ENCODE measurements at places on chromosomes 7 and 10.

DNA sequence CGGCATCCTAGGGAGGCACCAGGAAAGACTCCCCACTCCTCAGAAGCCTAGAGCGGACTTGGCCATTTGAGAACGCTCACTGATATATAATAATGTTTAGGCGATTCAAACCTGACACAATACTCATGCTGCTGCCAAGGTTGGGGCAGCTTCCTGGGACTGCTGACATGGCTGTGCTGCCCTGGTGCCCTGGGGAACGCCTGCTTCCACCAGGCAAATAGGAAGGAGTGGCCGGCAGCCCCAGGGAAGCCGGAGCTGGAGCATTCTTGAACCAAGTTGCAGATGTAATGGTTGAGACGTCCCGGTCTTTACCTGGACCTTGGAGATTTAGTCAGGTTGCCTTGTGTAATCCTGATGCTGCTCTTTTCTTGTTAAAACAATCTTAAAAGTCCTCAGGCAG is 8.8 kb downstream of the GDF10 start:
- DNase-seq, result no peak

- no peak for DNase-seq
Observed at GRCh38 chr7:151246851-151247580, 1.5 kb downstream of the SMARCD3 start.

DNA sequence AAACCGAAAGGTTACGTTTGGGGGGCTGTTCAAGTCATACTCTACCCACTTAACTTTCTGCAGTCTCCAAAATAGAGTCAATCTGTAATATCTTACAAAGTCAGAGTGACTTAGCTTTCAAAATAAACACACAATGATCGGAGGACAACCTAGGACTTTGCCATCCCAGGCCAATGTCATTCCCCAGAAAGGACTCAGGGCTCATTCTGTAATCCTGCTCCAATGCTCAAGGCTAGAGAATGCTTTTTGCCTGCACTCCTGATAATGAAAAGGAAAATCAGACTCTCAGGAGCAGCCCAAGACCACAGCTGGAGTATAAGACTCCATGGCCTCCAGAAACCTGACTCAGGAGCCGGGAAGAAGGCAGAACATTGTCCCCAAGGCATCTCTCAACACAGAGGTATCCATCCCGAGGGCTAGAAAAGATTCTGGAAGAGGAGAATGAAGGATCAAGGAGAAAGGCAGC is 28.5 kb upstream of the ASCC1 start:
- DNase-seq, result no peak

DNA sequence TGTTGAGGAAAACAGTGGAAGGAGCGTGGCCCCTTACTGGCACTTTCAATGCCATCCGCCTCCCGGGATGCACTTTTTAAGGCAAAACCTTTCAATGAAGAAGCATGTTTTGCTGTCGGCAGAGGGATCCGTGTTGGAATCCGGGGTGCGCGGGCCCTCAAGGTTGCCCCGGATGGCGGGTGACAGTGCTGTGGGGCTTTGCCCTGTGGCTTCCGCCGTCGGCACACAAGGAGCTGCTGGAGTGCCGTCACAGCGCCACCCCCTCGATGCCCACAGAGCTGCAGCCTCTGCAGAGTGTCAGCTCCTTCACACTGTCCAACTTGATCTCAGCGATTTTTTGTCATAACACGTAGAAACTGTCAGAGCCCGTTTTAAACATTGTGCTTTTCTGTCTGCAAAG is 59.0 kb downstream of the NKX6-2 start:
- DNase-seq, result no peak

DNA sequence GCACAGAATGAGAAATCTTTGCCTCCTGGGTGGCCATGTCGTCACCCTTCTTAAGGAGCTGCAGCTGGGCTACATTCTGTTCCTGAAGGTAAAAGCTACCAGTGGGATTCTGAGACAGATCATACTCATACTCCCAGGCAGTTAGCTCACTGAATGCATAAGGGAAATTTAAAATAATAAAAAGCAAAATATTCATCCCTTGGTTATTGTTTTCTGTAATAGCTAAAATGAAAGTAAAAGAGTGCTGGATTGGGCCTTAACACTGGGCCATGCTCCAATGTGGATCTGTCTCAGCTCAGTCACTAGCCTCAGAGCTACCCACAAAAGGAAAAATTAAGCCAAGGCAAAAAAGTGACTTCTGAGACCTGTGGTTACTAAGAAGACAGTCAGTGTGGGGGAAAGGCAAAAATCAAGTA is 8.9 kb upstream of the DYNC2I1 start:
- no peak for DNase-seq

DNA sequence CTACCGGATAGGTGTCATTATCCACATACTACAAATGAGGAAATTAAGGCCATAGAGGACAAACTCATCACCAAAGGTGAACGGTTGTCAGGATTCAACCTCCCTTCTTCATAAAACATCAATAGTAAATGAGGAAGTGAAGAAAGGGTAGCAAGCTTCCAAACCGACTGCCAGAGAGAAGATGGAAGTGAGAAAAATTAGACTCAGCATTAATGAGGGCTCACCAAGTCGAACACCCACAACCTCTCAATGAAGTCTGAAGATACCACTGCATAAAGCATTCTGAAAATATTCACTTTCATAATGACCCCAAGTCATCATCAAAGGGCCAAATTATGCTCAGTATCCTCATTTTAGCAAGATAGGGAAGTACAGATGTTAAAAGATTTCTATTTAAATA is 29.6 kb downstream of the ABCB4 start:
- no peak for DNase-seq

- no peak for DNase-seq
Observed at GRCh38 chr7:159138508-159138907, 6.2 kb downstream of the VIPR2 start.

DNA sequence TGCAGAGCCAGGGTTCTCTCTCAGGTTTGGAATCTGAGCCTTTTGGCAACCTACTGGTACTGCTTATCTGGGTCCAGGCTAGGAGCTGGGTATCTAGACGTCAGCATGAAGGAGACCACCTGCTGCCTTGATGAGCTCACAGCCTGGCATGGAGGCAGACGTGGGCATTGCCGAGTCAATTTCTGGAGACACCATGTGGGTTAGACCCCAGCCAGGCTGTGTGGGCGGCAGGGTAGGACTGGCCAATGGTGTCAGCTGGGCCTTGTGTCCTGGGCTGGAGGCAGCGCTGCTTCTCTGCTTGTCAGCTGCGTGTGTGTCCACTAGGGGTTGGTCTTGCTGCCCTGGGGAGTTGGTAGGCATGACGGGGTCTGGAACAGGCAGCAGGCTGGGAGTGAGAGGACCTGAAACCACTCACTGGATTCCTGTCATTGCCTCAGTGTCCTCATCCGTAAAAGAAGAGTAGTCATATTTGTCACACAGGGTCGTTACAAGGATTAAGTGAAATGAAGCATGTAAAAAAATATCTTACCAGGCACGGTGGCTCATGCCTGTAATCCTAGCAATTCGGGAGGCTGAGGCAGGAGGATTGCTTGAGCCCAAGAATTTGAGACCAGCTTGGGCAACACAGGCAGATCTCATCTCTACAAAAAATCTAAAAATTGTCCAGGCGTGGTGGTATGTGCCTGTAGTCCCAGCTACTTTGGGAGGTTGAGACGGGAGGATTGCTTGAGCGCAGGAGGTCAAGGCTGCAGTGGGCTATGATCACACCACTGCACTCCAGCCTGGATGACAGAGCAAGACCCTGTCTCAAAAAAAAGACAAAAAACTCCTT is 31.7 kb upstream of the ANKRD2 start:
- no peak for DNase-seq

GRCh38 chr7:73891178-73891885 is 30.4 kb downstream of the TMEM270 start:
- DNase-seq, result no peak

GRCh38 chr7:69208848-69209247 is 389.4 kb upstream of the AUTS2 start:
- DNase-seq, result no peak

- no peak for DNase-seq
Observed at GRCh38 chr7:29401769-29402168, 161.9 kb upstream of the PRR15 start.

- peak; percentile 21 for DNase-seq
Observed at GRCh38 chr10:3666525-3667302, 118.3 kb downstream of the KLF6 start.

DNA sequence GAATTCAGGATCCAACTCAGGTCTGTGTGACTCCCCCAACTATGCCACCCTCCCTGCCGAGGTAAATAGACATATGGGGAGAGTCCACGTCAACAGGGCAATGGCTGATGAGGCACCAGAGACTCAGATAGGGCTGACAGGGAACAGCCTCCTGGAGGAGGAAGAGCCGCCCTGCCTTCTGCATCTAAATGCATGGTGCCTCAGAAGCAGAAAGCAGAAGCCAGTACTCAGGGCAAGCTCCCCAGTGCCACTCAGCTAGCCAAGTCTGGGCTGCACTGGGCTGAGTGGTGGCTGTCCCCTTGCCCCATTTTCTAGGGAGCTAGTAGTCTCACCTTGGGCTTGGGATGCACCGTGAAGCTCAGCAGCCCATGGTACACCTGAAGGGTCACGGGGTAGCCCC is 11.0 kb downstream of the RRP12 start:
- no peak for DNase-seq

DNA sequence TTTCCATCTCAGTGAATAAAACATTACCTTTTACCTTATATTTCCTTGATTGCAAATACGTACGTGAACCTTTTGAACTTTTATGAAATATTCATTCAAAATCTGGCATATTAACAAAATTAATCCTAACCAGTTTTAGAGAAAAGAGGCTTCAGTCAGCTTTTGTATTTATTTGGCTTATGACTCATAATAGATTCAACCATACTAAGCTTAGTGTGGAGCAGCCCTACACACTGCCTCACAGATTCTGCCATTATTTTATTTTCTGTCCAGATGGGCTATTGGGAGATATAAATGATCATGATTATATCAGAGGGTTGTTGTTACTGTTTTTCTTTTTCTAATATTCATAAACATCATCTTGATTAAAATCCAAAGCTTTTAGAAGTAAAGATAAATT is 325.5 kb downstream of the GPR37 start:
- DNase-seq, result no peak

DNA sequence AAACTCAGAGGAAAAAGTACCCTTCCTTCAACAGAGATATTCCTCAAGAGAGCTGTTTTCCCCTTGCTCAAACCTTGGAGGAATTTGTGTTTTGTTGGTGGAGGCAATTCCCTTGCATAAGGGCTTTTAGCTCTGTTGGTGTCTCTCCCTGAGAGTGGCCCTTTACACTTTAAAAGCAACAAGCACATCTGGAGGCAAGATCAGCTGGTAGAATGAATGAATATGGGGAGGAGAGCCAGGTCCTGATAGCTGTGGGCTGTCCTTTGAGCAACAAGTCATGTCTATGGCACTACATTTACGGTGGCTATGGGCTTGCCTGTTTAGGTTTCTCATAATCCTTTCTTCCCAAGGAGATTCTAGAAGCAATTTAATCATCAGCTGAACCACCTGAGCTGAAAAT is 384.0 kb downstream of the SORCS3 start:
- no peak for DNase-seq

Measured in T-helper 1 cell (primary cell).